ENCODE measurements at places on chromosomes 5 and 9. TPM values are rescaled to one million over a fixed set of nuclear protein-coding genes. Genes with fewer than 3 reads are reported as not detected.

PCDHB11 gene
- 13.0 TPM for total RNA-seq

DNA sequence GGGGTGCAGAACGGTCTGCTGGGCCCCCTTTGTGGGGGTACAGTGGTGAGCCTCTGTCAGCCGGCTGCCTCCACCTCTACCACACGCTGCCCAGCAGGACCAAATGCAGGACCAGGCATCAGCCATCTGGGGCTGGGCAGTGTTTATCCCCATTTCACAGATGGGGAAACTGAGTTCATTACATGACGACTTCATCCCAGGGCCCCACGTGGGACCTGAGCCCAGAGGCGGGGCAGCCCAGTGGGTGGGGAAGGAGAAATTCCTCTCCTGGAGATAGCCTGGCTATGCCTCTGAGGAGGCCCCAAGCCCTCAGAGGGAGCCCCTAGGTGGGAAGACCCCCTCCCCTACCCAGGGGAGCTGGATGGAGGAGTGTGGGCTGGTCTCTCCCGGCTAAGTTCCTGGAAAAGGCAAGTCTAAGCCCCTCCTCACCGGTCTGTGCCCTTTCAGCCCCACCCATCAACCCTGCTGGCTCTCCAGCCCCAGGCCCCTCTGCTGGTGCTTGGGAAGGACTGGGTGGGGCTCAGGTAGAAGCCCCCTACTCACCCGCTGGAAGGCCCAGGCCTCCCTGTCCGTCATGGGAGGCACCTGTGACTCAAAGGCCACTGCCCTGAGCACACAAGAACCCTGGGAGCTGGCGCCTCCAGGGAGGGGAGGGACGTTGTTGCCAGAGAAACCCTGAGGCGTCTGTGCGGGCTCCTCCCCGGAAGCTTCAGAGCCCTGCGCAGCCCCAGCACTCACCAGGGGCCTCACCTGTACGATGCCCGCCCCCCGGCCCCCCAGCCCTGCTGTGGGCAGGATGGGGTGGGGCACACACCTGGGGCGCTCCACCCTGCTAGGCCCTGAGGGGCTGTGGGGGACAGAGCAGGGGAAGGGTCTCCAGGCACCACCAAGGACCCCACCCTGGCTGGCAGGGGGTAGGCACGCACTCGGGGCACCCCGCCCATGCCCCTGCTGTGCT, 7.4 kb upstream of the CCDC187 start:
- no peak for DNase-seq

DNA sequence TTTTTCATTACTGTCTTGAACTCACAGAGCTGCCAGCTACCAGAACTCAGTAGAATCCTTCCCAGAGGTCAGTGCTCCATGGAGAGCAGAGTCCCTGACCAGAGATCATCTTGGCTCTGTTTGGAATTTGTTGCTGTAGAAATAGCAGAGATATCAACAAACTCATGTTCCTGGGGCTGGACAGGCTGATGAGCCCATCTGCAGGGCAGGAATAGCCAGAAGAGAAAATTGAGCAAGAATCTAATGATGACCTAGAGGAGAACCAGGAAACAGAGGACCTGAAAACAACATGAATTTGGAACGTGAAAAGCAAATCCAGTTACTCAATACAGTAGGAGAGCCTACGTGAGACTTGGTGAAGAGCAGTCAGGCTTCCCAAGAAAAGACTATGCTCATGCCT, 437.8 kb downstream of the PLK2 start:
- DNase-seq, result no peak

BAAT gene
- under 0.01 TPM for total RNA-seq

GRCh38 chr5:69444127-69444754, 29.3 kb downstream of the MARVELD2 start:
- DNase-seq, result no peak

Data from frontal cortex (tissue), 4 donors.